Stimulated activated CD8-positive, alpha-beta memory T cell treated with anti-CD3 and anti-CD28 coated beads, Interleukin-4, amount 100 ng/mL, for 24 hours (primary cell): ENCODE measurements at places on chromosomes 3 and 15.

DNA sequence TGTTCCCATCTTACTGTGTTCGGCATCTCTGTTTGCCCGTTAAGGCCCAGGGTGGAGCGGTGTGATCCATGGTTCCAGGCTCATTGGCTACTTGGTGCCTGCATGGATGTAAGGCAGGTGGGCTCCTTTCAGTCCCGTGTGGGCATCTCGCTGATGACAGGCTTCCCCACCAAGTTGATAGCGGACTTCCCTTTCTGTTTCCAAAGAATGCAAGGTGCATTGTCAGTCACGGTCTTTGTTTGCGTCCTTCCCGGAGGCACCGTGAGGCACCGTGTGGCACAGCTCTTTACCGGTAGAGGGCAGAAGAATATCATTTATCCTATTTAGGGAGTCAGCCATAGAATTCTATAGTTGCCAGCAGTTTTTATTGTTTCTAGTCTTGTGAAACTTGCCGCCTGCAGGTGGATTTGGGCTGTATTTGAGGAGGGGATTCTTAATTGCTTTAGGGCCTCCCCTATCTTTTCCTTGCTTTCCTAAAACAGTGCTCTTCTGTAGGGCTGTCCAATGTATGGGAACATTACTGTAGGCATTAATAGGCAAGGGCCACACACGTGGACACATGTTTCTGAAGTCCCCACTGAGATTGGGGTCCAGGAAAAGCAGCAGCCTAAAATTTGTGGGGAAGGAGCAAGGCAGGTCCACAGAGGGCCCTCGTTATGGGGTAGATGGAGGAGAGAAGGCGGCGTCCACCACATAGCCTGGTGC, 244.1 kb downstream of the SLCO3A1 start:
- DNase-seq: peak; percentile 15

GRCh38 chr15:101267320-101268104, 9.8 kb downstream of the SELENOS start:
- no peak for DNase-seq

DNA sequence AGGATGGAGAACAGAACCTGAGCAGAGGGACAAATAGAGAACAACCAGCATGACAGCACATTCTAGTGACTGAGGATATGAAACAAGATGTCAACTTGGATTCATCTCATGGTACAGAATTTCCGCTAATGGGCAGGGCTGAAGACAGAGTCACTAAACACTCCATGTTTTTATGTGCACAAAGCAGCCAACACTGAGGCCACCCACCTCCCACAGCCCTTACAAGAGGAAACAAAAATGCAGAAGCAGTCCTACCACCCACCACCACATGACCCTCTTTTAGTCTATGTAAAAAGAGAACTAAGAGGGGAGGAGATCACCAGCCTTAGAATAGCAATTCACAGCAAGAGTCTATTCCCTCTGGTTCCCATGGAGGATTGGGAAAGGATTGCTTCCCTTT, 131.4 kb upstream of the UBE2E2 start:
- no peak for DNase-seq

- no peak for DNase-seq
These were observed 29.7 kb upstream of the TMEM42 start for GRCh38 chr3:44832032-44832431.

DNA sequence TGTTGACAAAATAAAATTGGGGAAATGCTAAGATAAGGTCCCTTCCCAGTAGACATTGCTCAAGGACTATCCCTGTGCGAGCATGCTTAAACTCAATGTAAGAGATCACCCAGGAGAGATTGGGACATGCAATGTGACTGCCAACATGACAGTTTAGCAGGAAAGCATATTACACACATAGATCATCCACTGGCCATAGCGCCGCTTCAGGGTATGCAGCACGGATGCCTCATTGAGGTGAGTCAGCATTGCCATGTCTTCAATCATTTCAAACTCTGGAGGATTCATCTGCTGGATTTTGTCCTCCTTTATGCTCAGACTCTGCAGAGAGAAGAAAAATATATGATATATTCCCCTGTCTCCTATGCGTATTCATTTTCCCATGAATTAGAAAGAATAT, 8.9 kb downstream of the MYH15 start:
- no peak for DNase-seq

DNA sequence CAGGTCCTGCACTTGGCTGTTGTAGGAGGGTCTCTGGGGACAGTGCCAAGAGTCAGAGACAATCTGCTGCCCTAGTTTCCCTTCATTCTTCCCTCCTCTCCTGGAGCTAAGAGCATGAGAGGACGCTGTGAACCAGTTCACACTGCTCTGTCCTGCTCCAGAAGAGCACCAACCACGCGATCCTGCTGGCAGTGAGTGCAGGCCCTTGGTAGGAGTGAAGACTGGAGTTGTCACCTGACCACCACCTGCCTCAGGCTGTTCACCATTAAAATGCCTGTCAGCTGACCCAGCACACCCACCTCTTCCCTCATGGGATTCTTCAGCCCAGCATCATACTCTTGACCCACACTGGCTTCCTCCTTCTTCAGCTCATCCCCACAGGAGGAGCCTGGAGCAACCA, 2.9 kb downstream of the TM6SF1 start:
- no peak for DNase-seq
